HFFc6 (cell line): ENCODE measurements at places on chromosomes 16 and 17.

GRCh38 chr16:9650284-9650683 lies 531.9 kb downstream of the GRIN2A start:
- no peak for DNase-seq

DNA sequence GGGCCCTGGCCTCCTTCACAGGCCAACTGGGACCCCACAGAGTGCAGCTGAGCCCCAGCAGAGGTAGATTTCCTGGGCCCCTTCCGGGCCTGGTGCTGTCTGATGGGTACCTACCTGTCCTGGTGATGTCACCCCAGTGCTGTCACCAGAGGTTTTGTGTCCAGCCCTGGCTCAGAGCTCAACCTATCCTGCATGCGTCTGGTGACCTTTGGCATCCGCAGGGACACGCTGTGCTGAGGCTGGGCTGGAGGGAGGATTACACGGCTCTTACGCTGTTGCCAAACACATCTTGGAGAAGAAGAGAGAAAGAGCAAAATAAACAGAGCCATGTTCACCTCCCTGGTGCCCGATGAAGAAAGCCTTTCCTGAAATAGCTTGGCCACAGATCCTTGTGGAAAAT lies 70.6 kb upstream of the MED9 start:
- DNase-seq: no peak

DNA sequence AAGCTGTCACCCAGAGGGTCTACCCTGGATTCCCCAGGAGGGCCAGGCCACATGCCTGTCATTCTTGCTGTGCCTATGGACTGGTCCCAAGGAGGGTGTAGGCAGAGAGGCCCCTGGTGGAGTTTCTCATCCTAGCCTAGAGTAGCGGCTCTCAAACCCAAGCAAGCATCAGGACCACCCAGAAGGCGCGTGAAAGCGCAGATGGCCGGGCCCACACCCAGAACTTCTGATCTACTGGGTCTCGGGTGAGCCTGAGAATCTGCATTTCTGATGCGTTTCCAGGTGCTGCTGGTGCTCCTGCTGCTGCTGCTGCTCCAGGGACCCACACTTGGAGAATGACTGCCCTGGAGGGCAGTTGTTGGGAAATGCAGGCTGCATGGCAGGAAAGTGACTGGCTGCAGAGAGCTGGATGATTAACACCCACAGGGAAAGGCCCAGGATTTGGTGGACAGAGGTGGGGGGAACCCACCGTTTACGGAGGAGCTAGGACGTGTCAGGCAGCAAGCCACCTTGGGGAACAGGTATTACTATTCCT lies 9.5 kb upstream of the OSGIN1 start:
- no peak for DNase-seq

- DNase-seq: no peak
Measured at GRCh38 chr17:46876353-46876887, 25.0 kb downstream of the WNT9B start.

GRCh38 chr16:1976951-1977874 lies 4.1 kb downstream of the NOXO1 start:
- no peak for DNase-seq

GRCh38 chr16:77662246-77662645 lies 60.1 kb upstream of the NUDT7 start:
- DNase-seq: no peak

GRCh38 chr16:66634527-66635196 lies 30.2 kb downstream of the CMTM3 start:
- no peak for DNase-seq

GRCh38 chr16:58464047-58464915 lies 35.7 kb upstream of the NDRG4 start:
- DNase-seq: no peak

- DNase-seq: peak; percentile 54
Measured at GRCh38 chr16:81595629-81596292, 151.2 kb downstream of the CMIP start.

DNA sequence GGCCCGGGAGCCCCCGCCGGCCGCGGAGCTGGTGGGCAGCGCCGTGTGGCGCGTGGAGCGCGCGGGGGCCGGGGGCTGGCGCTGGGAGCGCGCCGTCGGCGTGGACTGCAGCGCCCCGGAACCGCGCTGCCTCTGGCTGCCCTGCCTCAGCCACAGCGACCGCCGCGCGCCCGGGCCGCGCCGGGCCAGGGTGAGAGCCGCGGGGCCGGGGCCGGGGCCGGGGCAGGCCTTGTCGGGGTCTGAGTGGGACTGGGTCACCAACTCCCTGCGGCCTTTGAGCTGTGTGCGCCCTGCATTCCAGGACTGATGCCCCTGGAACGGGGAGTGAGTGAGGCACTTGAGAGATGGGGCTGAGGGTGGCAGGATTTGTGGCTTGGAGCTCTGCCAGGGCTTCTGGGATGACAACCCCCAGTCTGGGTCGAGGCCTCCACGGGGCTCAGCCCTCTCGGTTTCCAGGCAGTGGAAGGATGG lies 25.7 kb downstream of the ARHGAP23 start:
- DNase-seq: peak; percentile 33

GRCh38 chr16:29024278-29024677 lies 39.4 kb downstream of the LAT start:
- no peak for DNase-seq

GRCh38 chr16:22751685-22752084 lies 62.3 kb upstream of the HS3ST2 start:
- DNase-seq: no peak

- DNase-seq: peak; percentile 91
Measured at GRCh38 chr16:8567355-8568230, 22.7 kb downstream of the TMEM114 start.

- no peak for DNase-seq
Measured at GRCh38 chr17:19877364-19877945, 9.7 kb upstream of the ULK2 start.

DNA sequence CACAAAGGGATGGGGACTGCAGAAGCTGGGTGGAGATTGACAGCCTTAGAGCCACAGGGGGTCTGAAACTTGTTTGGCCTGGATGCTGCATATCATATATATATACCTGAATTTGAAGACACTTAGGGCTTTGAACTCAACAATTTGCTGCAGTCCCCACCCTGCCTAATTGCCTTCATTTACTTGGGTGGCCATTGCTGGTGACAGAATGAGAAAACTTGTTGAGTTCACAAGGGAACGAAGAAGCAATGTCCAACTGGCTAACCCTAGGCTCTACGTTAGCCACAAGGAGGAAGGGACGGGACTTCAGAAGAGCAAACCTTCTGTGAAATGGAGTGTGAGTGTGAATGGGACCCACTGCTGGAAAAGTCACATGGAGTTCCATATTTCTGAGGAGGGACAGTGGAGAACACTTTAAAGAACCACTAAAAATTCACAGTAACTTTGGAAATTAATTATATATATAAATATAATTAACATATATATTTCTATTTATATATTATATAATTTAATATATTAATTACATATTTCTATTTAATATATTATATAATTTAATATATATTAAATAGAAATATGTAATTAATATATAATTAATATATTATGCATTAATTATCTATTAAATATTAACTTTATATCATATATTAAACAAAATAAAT lies 215.3 kb upstream of the SOX9 start:
- DNase-seq: no peak

- DNase-seq: no peak
Measured at GRCh38 chr16:22220069-22220440, 14.0 kb downstream of the EEF2K start.

GRCh38 chr17:8843344-8843743 lies 24.1 kb downstream of the PIK3R6 start:
- no peak for DNase-seq

GRCh38 chr16:63890723-63891122 lies 1231.1 kb downstream of the CDH11 start:
- DNase-seq: no peak

DNA sequence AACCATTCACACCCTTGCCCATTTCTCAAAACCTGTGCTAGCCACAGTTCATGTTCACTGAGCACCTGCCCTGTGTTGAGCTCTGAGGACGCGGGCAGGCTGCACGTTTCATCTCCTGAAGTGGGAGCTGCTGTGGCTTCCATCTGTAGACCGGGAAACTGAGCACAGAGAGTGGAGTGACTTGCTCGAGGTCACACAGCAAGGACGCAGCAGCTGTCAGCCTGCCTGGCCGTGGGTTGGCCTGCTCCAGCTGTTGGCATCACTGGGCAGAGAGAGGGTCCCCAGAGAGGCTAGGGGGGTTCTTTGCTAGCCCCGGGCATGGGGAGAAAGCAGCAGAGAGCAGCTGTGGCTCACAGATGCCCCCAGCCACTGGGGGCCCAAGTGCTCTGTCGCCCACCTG lies 28.8 kb downstream of the ZFPM1 start:
- no peak for DNase-seq

- DNase-seq: no peak
Measured at GRCh38 chr16:28931801-28932225, at the start of gene CD19. Gene CD19 (plus strand): TSS chr16:28931971. CDS start chr16:28932001, 30 bp downstream.

- no peak for DNase-seq
Measured at GRCh38 chr16:68291227-68291626, 19.5 kb downstream of the SLC7A6OS start.

- no peak for DNase-seq
Measured at GRCh38 chr17:10758062-10758461, 28.2 kb upstream of the TMEM220 start.

GRCh38 chr16:87182759-87183158 lies 134.4 kb downstream of the C16orf95 start:
- no peak for DNase-seq

DNA sequence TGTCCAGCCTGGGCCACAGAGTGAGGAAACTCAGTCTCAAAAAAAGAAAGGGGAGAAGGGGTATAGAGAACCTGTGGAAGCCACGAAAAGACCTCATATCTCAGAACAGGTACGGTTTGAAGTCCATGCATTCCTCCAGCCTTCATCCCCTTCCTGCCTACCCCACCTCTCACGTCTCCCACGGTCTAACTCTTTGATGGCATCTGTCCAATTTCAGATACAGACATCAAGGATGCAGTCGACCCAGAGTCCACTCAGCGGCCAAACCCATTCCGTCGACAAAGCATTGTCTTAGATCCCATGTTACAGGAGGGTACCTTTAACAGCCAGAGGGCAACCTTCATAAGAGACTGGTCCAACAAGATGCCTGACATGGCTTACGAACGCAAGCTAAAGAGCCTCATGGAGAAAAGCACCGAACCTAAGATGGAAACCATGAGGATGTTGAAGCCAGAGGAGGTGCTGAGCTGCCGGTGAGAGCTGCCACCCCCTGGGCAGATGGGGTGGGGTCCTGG lies 22.7 kb downstream of the C16orf78 start:
- no peak for DNase-seq

GRCh38 chr17:43092901-43093300 lies 32.3 kb downstream of the BRCA1 start:
- no peak for DNase-seq

- DNase-seq: peak; percentile 56
Measured at GRCh38 chr16:75590920-75591843, 25.0 kb downstream of the GABARAPL2 start.

DNA sequence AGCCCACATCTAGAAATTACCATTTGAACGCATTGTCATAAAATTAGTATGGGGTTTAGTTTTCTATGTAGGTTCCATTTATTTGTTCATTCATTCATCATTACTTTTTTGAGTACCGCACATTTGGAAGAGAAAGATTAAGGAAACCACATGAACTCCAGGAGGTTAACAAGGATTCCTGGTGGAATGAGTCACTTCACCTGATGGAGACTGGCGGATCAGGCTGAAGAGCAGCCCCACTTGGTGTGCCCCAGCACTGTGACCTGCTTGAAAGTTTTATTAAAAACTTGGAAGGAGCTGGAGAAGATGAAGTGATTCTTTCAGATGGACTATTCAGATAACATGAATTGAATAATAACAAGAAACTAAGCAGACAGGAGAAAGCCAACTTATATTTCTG lies 293.6 kb upstream of the CDH11 start:
- peak; percentile 45 for DNase-seq

DNA sequence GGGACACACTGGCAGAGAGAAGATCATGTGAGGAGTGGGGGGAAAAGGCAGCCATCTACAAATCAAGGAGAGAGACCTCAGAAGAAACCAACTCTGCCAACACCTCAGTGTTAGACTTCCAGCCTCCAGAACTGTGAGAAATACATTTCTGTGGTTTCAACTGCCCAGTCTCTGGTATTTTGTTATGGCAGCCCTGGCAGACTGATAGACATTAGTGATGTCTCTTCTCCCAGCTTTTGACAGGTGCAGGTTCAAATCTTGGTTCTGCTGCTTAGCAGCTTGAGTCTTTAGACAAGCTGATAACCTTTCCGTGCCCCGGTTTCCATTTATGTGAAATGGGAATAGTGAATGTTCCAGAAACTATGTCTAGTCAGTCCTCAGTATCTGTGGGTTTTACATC lies 199.5 kb downstream of the SNX29 start:
- no peak for DNase-seq

- peak; percentile 90 for DNase-seq
Measured at GRCh38 chr17:42019509-42020404, at the start of gene NKIRAS2. Gene NKIRAS2 (plus strand): TSS chr17:42020090. CDS start chr17:42021578, 1,488 bp downstream.

DNA sequence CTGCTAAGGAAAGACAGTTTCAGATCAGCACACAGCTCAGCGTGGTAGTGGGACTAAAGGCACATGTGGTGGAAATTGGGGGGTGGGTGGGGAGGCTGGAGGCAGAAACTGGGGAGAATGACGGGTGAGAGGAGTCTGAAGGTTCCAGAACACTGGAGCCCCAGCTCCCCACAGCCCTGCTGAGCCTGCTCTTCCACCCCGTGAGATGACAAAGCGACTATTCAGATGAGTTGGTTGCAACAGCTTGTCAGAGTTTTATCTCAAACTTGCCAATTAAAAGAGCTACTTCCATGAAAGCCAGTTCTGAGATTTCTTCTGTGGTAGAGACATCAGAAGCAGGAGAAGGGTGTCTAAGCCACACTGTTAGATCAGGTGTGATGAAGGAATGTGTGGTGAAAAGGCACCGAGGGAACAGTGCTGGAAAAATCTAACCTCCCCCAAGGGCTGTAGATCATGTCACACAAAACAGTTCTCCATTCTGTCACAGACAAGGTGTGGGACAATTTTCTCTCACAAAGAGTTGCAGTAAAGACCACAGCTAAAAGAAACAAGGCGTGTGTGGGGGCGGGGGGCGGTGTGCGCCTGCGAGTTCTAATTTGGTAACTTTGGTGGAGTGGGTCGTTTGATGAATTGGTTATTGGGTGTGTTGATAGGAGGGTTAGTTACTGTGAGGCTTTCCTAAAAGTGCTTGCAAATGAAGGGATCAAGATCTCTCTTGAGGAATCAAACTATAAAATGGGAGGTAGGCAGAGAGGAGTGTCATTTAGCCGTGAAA lies 39.0 kb downstream of the CCDC182 start:
- no peak for DNase-seq

DNA sequence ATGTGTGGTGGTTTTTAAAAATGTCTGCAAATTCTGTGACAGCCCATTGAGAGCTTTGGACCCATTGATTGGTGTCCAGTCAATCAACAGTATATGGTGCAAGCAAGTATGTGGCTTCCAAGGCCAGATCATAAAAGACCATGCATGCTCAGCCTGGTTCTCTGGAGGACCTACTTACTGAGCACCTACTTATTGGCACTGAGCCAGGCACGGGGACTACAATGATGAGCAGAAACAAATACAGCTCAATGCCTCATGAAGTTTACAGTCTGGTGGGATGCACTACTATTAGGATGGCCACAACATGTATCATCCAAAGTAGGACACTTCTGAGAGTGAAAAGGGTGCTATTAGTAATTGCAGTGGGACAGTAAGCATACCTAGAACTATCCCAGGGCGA lies 7.2 kb upstream of the EMP2 start:
- DNase-seq: no peak
